ENCODE measurements at places on chromosomes 5 and 9.

- DNase-seq, result no peak
Observed at GRCh38 chr9:36080519-36080918, 43.8 kb downstream of the RECK start.

DNA sequence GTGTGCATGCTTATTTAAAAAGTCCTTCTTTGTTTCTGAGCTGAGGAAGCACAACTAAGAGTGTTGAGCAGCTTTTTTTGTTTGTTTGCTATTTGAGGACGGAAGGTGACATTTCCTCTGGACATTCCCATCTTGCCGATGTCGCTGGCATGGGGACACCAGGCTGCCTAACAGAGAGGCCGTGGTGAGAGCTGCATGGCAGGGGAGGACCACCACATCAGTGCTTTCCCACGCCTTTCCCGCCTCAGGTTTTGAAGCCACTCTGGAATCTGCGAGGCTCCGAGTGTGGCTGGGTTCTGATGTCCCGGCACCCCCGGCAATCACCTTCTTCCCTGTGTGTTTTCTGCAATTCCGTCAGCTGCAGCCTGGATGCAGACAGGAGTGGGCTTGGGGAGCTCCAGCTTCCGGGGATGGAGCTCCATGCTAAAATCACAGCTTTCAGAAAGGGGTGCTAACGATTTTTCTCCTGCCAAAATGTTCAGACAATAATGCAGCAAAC is 259.8 kb upstream of the IRX4 start:
- DNase-seq, result no peak

- DNase-seq, result no peak
Observed at GRCh38 chr5:32339198-32339597, 26.5 kb upstream of the MTMR12 start.

GRCh38 chr5:171913987-171914273 is 92.5 kb downstream of the FBXW11 start:
- DNase-seq, result no peak

DNA sequence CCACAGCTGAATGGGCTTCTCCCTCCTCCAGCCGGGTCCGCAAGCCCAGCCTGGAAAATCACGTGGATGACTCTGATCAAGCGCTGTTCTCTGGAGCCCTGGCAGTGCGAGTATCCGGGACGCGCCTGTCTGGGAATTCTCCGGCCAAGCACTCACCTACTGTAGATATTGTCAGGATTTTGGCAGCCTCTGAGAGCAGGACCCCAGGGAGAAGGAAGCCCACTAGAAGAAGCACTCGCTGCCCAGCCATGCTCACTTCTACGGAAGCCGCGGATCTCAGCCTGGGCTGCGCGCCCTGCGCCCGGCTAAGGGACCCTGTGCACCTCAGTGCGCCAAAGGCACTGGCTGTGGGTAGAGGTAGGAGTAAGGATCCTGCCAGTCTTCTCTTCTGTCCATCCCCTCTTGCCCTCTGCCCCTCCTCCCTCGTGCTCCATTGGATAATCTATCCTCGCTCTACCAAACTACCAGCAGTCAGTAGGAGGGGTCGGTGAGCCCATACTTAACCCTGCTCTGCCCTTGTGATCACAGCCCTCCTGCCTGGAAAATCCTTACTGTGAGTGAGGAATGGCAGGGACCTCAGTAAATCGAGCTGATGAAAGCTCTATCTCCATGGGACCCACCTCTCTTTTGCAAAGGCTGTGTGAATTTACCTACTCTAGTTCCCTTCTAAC is at the start of gene UGT3A2:
UGT3A2 (minus strand) TSS at position 343 of the 671 bp plus-strand sequence; CDS start at position 250, 93 bp downstream.
- DNase-seq, result no peak

- peak; percentile 53 for DNase-seq
Observed at GRCh38 chr5:133460172-133460758, 152.1 kb downstream of the FSTL4 start.

- DNase-seq, result no peak
Observed at GRCh38 chr9:126482361-126483044, 131.2 kb upstream of the LMX1B start.

- DNase-seq, result no peak
Observed at GRCh38 chr5:168897387-168898122, 318.4 kb upstream of the PANK3 start.

GRCh38 chr5:167793700-167794099 is 497.7 kb upstream of the WWC1 start:
- no peak for DNase-seq

DNA sequence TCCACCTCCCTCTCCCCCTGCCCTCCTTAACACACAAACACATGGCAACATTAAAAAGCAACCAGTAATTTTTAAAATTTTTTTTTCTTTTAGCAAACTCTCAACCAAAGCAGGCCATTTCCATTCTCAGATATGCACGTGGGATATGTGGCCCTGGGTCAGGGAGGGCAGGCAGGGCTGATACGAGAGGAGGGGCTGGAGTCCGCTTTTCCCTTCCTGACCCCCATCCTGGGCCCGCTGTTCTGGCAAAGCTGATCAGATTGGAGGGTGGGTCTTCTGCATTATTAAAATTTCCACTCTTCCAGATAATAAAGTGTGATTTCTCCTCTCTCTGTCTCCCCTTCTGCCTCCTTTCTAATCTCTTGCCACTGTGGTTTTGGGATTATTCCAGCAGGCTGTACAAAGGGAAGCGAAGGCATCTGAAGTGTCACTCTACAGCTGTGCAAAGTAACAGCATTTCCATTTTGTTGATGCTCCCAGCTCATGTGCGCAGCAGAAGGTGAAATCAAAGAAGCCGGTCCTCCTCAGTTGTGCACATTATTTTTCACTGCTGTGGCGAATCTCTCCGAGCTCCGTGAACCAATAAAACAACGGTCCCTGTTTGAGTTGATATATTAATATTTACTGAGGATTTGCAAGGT is 12.0 kb downstream of the IRX1 start:
- DNase-seq, result no peak

GRCh38 chr5:10862085-10862484 is 101.1 kb upstream of the DAP start:
- DNase-seq, result no peak

DNA sequence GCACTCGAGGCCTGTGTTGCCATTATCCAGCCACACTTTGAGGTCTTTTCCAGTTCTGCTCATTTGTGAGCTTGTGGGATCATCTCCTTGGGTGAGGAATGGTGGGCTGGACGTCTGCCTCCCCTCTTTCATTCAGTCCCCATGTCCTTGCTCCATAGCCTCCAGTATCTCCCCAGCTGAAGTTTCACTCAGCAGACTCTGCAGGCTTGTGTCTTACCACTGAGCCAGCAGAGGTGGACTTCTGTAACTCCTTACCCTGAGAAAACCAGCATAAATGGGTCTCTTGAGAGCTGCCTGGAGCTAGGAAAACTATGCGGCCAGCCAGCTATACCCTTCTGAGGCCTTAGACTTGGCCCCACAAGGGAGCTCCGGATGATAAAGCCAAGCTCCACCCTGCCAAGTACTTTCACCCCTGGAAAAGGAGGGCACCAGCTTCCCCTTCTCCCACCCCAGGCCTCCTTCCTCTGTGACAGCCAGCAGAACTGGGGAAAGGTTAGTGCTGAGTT is 12.2 kb downstream of the IRF1 start:
- no peak for DNase-seq
